ENCODE measurements at places on chromosomes 7 and 10. TPM values are rescaled to one million over a fixed set of nuclear protein-coding genes. Genes with fewer than 3 reads are reported as not detected.

GRCh38 chr10:22801785-22802184, 87.4 kb upstream of the PIP4K2A start:
- DNase-seq: no peak

DNA sequence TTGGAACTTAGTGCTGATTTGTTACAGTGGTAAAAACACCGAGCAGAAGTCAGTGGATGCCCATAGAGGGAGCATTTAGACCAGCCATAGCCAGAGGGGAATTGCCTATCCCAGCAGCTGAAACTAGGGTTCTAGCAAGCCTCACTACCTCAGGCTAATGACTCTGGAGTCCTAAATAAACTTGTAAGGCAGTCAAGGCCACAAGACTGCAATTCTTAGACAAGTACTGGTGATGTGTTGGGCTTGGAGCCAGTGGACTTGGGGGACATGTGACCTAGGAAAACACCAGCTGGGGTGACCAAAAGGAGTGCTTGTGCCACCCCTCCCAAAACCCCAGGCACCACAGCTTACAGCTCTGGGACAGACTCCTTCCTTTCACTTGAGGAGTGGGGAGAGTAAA, 209.0 kb downstream of the MAGI2 start:
- DNase-seq: no peak

- DNase-seq: no peak
These were observed 137.1 kb downstream of the OAT start for GRCh38 chr10:124281666-124282065.

DNA sequence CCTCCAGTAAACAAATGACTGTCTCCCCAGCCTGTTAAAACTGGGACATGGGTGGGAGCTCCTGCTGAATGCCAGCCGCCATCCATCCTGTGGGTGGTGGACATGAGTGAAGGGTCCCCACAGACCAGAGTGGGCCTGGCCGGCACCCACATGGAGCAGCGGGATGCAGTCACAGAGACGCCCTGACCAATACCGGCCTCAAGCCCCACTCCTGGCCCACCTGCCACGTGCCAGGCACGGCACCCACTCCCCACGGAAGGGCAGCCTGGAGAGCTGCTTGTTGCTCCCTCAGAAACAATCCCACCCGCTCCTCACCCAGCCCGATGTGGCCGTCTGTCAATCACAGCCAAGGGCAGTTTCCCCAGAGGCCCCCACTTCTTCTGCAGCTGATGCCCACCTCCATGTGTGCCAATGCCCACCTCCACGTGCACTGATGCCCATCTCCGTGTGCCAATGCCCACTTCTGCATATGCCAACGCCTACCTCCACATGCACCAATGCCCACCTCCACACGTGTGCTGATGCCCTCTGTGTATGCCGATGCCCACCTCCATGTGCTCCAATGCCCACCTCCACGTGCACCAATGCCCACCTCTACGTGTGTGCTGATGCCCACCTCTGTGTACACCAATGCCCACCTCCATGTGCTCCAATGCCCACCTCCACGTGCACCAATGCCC, 42.8 kb upstream of the DNAAF5 start:
- DNase-seq: no peak

Gene NODAL
- 0.28 TPM for total RNA-seq

Gene DDIT4
- 134 TPM for total RNA-seq

Gene GLCCI1
- 20.4 TPM for total RNA-seq

All from thymus (tissue), 14 donors.